Hepatic stellate cell (primary cell): ENCODE measurements at places on chromosomes 7 and 10.

GRCh38 chr10:112875476-112876267 lies 74.4 kb upstream of the TCF7L2 start:
- peak; percentile 11 for DNase-seq

GRCh38 chr10:116741391-116742351 lies 695 bp downstream of the HSPA12A start:
- DNase-seq, result peak; percentile 38

DNA sequence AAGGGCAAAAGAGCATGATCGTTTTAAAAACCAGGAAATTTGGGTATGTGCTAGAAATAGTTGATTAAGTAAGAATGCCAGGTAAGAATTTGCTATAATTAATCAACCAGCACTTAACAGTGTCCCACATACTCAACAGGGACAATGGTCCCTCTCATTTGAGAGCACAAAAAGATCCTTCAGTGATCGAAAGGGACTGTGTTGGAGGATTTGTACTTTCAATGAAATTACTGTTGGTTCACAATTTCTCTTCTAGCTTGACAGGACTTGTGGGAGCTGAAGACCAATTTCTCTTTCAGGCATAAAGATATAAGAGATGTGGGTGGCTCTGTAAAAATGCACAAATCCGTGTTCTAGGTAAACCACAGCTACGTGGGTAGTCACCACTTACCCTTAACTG lies 12.5 kb upstream of the PLEKHS1 start:
- no peak for DNase-seq

GRCh38 chr7:31398815-31399214 lies 58.3 kb upstream of the NEUROD6 start:
- DNase-seq, result no peak

DNA sequence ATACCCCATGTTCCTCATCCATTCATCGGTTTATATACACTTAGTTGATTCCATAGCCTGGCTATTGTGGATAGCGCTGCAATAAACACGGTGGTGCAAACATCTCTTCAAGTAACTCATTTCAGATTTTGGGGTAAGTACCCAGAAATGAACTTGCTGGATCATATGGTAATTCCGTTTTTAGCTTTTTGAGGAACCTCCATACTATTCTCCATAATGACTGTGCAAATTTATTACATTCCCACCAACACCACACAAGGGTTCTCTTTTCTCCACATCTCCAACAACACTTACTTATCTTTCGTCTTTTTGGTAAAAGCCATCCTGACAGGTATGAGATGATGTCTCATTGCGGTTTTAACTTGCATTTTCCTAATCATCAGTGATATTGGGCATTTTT lies 3.7 kb downstream of the NPFFR1 start:
- no peak for DNase-seq

DNA sequence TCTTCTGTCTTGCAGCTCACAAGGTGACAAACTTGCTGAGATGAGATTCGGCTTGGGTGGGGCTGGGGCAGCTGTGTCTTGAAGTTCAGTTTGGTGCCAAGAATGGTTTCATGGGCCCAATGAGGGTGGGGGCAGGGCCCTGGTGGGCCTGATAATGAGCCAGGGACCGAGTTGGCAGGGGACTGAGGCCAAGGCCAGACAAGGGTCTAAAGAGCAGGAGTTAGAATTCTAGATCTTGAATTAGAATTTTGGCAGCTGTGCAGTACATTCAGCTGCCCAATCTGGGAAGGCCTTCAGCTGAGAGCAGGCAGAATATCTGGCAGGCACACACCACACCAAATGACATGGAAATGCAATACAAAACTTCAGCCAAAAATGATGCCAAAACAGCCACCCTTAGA lies 1.5 kb upstream of the JAZF1 start:
- no peak for DNase-seq

- no peak for DNase-seq
Observed at GRCh38 chr7:22361795-22362194, 4.8 kb upstream of the RAPGEF5 start.

DNA sequence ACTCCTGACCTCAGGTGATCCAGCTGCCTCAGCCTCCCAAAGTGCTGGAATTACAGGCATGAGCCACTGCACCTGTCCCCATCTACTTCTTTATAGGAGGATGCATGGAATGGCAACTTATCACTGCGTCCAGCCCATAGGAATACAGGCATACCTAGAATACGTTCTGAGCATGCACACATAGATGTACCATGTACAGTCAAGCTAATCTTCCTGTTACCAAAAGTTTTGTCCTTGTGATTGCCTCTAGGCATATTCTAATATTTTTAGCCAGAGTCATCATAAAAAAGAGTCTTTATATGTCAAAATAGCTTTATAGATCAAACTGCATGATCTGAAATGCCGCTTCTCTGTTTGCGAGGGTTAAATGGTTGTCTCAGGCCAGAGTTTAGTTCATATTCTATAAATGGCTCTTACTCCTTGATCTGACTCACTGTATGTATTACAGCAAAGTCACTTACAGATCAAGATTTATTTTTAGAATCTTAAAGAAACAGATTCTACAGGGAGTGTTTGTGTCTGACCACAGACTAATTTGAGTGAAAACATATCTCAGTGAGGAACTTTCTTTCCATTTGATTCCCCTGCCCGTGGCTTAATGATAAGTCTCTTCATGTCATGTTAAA lies 210.9 kb downstream of the CREB5 start:
- peak; percentile 28 for DNase-seq

GRCh38 chr10:33150146-33150545 lies 184.3 kb downstream of the NRP1 start:
- no peak for DNase-seq

GRCh38 chr10:129760416-129760815 lies 203.7 kb downstream of the EBF3 start:
- no peak for DNase-seq

DNA sequence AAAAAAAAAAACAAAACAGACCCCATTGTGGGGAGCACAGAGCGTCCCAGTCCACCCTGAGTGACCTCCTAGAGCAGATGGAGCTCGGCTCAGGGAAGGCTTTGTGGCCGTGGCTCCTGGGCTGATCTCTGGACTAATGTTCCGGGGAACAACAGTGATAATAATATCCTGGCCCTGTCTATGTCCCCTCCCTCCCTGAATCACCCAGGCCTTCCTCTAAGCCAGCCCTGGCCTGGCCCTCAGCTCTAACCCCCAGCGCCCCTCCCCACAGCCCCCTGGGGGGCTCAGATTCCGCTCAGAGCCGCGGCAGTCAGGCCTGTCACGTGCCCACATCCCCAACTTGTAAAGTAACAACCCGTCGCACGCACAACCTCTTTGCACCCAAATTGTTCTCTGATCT lies 48.3 kb downstream of the MICALL2 start:
- DNase-seq, result no peak

DNA sequence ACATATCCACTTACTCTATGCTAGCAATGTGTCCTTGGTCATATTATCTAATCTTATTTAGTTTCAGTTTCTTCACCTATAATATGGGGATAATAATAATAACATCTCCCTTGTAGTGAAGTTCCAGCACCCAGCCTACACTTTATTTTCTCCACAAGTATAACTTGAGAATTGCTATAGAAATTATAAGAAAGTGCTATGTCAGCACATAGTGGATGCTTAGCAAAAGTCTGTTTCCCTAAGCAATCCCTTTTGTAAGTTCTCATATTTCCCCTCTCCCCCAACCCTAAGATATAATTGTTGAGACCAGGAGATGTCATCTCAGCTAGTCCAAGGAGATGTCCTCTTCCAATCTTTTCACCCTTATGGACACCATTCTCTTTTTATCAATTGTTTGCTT lies 5.8 kb upstream of the TRUB1 start:
- no peak for DNase-seq

DNA sequence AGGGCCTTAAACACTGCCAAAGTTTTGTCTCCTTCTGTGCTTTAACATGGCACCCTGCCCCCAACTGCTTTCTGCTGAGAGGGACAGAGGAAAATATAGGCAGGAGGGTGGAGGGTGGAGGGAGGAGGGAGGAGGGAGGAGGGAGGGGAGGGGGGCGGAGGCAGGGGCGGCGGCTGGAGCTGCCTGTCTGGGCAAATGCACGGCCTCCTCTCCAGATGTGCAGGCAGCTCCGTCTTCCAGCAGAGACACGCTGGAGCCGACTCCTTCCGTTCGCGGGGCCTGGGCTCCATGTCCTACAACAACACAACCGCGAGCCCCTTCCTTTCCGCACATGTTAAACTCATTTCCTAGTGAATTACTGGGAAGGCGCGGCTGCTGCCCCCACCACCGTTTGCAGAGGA lies 14.2 kb downstream of the EBF3 start:
- peak; percentile 68 for DNase-seq

GRCh38 chr10:100736809-100737354 lies 8.5 kb upstream of the PAX2 start:
- DNase-seq, result no peak

DNA sequence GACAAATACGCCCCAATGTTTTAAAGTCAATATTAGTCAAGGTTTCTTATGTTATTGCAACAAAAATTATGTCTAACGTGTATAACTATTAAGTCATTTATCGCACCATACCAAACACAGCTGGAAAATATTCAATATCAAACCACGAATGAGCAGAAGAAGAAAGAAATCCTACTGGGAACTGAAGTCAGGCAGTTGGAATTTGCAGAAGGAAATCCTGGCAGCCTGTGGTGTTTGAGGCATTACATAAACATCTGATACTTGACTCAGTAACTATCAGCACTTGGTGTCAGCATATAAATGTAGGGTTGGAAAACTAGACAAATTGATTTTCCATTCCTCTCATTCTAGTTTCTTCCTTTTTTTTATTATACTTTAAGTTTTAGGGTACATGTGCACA lies 83.4 kb upstream of the NUPR2 start:
- DNase-seq, result no peak

- DNase-seq, result no peak
Observed at GRCh38 chr10:18261768-18262231, 121.6 kb downstream of the CACNB2 start.

- no peak for DNase-seq
Observed at GRCh38 chr7:83866582-83866981, 217.6 kb upstream of the SEMA3E start.

DNA sequence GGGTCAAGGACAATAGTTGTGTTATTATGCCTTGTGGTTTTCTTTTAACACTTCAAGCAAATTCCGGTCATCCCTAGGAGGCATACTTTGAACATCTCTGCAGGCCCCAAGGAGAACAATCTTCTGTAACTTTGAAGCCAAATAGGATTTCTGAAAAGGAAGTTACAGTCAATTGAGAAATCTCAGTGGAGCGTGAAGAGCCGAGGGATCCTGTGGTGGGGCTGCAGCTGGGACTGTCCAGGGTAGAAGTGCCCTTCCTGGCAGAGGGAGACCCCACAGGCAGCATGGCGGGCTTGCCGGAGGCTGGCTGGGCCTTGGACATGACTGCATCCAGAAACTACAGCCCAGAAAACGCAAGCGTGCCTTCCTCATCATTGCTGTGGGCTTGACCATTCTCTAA lies 179.7 kb downstream of the PTPN20 start:
- DNase-seq, result no peak

DNA sequence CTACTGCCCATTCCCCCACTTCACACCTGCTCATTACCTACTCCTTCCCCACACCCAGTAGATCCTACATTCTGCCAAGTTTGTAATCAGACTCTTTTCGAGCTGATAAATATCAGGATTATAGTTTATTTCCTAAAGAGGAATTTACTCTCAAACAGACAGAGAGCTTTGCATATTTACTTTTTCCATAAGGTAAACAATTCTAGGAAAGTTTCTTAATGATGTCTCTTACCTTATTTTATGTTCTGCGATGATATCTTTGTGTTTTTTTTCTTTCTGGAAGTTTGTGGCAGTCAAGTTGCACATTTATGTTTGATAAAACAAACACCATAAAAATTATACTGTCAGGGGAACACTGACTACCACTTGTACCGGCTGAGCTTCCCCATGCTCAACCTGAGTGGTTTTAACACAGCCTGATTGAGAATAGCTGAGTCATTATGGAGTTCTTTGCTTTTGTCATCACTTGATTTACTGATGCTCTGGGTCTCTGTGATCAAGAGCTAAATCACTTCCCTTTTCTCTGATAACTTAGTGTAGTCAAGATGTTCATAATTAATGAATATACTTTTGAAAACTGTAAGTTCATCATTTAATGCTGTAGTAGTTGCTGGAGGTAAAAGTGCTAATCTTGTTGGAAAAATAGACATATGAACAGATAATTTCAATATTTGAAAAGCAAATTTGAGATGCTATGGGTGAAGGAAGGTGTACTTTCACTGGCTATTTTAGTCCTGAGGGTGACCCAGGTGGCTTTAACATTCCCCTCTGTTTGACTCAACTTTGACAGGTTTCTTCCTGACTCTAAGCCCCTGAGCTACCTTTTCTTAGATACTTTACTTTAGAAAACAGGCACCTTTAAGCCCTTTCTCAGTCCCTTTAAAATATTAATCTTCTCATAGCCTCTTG lies 1034.5 kb upstream of the LRRTM3 start:
- no peak for DNase-seq

GRCh38 chr10:129725890-129726631 lies 238.0 kb downstream of the EBF3 start:
- no peak for DNase-seq

DNA sequence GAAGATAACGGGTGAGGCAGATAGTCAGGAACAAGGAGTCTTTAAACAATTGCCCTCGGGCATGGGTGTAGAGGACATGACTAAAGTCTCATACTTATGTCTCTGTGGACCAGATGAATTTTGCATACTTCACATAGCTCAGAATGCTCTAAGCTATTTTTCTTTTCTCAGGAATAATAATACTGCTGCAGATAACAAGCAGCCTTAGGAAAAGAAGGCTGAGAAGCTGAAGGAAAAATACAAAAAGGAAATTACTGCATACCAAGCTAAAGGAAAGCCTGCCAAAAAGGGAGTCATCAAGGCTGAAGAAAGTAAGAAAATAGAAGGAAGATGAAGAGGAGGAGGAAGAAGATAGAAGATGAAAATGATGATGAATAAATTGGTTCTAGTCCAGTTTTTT lies 13.4 kb upstream of the ERCC6 start:
- DNase-seq, result peak; percentile 33

DNA sequence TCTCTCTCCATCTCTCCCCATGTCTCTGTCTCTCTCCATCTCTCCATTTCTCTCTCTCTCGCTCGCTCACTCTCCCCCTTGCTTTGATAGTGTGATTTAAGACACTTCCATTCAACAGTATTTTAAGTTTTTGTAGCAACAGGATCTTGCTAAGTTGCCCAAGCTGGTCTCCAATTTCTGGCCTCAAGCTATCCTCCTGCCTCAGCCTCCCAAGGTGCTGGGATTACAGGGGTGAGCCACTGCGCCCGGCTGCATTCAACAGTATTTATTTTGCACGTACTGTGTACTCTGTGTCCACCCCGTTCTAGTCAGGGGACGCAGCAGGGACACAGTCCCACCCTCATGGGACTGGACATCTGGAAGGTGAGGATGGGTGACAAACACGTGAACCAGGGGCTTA lies 14.4 kb upstream of the PDGFA start:
- DNase-seq, result no peak

- DNase-seq, result peak; percentile 38
Observed at GRCh38 chr7:48182718-48183369, 11.6 kb downstream of the ABCA13 start.

GRCh38 chr10:36531621-36532020 lies 593.8 kb upstream of the ANKRD30A start:
- peak; percentile 7 for DNase-seq

GRCh38 chr7:116524609-116525297 lies at the start of gene CAV1:
Gene CAV1, plus strand, starts transcription at chr7:116525036. Its CDS starts 27 bp downstream, at chr7:116525063.
- peak; percentile 91 for DNase-seq

GRCh38 chr10:82438277-82438676 lies 563.3 kb downstream of the NRG3 start:
- DNase-seq, result no peak
